Astrocyte of the spinal cord (primary cell): ENCODE measurements at places on chromosomes 5 and 9.

DNA sequence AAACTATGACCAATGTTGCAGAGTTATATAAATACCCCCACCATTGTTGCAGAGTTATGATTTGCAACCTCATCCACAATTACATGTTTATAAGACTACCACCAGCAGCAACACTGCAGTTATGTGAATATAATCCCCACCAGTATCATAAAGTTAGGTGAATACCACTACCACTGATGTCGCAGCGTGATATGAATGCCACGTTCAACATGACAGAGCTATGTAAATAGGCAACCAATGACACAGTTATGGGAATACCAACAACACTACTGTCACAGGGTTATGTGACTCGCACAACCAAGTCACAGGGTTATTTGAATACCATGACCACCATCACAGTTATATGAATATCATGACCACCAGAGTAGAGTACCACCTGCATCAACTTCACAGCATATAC is 63.9 kb downstream of the SHC3 start:
- DNase-seq = no peak

DNA sequence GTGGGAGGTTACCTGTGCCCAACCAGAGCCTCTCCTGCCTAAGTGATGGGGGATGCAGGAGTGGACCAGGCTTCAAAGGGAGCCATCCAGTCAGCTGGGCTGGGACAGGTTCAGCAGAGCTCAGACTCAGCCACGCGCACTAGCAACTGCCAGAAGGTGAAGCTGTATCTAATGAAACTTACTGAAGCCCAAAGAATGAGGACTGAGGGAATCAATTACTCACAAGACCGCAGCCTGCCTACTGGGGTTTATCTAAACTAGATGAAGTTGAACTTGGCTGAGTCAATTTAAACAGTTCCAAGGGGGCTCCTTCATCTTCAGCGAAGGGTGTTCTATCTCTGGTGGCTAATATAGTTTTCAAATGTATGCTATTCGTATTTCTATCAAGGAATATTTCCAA is 11.4 kb downstream of the HAND1 start:
- no peak for DNase-seq

DNA sequence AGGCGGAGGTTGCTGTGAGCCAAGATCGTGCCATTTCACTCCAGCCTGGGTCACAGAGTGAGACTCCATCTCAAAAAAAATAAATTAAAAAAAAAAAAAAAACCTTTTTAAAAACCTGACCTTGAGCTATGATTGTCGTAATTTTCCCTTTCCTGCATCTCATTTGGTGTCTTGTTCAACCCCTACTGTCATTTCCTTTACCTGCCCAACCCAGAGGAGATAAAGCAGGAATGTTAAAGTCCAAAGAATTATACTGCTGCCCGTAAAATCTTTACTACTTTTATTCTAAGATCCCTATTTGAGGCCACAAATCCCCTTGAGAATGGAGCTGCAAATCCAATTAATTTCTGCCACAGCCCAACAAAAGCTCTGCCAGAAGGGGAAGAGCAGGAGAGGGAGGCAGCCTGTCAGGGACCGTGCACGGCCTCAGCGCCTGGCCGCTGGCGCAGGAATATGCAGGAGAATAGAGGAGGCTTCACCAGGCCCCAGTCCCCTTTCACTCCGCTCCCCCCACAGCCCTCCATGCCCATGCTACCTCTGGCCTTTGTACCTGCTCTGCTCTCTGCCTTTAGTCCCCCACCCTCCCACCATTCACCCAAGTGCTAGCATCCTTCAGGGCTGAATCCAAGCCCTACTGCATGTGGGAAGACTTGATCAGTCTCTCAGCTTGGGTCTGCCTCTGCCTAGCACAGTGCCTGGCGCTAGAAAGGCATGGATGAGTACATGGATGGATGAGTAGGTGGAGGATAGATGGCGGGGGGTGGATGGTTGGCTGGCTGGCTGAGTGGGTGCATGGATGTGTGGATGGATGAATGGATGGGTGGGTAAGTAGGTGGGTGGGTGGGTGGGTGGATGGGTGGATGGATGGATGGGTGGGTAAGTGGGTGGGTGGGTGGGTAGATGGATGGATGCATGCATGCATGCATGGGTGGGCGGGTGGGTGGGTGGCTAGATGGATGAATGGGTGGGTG is 99.8 kb upstream of the SARDH start:
- no peak for DNase-seq

GRCh38 chr5:79521156-79521555 is 7.2 kb upstream of the HOMER1 start:
- DNase-seq = no peak

DNA sequence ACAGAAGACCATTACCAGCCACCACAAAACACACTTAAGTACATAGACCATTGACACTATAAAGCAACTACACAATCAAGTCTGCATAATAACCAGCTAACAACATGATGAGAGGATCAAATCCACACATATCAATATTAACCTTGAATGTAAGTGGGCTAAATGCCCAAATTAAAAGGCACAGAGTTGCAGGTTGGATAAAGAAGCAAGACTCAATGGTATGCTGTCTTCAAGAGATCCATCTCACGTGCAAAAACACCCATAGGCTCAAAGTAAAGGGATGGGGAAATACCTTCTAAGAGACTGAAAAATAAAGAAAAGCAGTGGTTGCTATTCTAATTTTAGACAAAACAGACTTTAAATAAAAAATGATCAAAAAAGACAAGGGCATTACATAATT is 113.6 kb upstream of the CD180 start:
- DNase-seq = no peak

- DNase-seq = no peak
Observed at GRCh38 chr5:170410401-170410800, 21.2 kb upstream of the KCNMB1 start.

GRCh38 chr5:154174091-154174490 is 16.4 kb upstream of the GALNT10 start:
- DNase-seq = no peak

DNA sequence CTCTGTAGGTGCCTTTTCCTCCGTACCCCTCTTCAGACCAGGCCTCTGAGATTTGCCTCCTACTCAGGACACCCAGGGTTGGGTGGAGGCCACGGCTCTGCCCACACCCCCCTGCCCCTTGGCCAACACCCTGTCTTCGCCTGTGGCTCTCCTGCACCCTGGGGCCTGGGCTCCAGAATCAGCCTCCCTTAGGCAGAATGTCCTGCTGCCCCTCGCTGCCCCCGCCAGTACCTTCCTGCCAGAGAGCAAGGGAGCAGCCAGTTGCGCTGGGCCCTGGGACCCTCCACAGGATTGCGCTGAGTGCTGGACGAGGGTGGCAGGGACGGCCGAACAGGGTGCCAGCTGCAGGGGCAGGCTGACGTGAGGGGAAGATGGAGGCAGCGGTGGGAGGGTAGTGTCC is 53.5 kb downstream of the COL5A1 start:
- DNase-seq = no peak

GRCh38 chr5:53543401-53543800 is 17.0 kb upstream of the NDUFS4 start:
- DNase-seq = peak; percentile 35

- peak; percentile 84 for DNase-seq
Observed at GRCh38 chr5:77066823-77067442, 20.2 kb downstream of the ZBED3 start.

DNA sequence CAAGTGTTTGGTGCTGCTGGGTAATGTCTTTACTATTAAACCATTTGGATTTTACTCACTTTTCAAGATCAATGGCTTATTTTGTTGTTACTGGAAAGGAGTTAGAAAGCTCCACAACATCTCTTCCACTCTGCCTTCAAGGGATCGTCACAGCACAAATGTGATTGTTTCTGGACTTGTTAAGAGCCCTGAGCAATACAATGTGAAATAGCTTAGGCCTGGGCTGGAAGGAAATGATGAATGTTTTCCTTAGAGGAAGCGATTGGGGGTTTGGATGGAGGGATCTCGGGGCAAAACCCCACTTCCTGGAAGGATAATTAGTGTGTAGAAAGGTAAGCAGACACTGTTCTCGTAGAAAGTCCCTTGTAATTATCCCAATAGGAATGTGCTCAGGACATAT is 59.3 kb upstream of the MYO10 start:
- DNase-seq = peak; percentile 24

- no peak for DNase-seq
Observed at GRCh38 chr5:107215611-107216010, 455.1 kb downstream of the EFNA5 start.

DNA sequence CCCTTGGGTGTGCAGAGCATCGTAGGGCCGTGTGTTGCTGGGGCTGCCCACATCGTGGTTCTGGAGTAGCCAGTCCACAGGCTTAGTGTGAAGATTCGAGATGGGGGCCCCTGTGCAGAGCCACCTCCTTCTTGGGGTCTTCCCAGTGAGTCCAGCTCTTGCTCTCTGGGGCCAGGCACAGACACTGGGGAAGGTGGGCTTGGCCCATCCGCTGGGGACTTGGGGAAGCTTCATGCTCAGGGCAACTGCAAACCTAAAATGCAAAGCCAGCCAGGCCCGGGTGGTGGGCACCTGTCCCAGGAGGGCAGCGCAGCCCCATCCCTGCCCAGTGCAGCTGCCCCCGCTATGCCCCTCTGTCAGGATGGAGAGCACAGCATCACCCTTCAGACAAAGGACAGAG is 46.4 kb upstream of the LRRC14B start:
- DNase-seq = no peak

GRCh38 chr5:97840643-97841042 is 657.6 kb upstream of the RIOK2 start:
- peak; percentile 62 for DNase-seq

- peak; percentile 29 for DNase-seq
Observed at GRCh38 chr5:10250806-10251276, 761 bp downstream of the CCT5 start.

DNA sequence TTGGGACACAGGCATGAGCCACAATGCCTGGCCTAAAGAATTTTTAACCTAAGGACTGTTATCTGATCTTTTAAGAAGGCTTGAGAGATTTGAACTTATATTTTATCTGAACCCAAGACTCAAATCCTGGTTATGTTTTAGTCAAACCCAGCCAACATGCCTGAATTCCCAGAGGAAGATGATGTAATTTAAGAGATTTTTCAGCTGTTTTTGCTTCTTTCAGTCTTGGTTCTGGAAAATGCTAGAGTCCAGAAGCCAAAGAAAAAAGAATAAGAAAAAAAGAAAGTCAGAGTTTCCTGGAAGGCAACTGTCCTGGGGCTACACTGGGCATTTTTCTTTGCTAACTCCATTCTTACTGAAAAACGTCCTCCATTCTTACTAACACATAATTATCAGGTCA is 85.8 kb downstream of the SNX18 start:
- DNase-seq = no peak

GRCh38 chr5:11611011-11611410 is 293.2 kb downstream of the CTNND2 start:
- no peak for DNase-seq

DNA sequence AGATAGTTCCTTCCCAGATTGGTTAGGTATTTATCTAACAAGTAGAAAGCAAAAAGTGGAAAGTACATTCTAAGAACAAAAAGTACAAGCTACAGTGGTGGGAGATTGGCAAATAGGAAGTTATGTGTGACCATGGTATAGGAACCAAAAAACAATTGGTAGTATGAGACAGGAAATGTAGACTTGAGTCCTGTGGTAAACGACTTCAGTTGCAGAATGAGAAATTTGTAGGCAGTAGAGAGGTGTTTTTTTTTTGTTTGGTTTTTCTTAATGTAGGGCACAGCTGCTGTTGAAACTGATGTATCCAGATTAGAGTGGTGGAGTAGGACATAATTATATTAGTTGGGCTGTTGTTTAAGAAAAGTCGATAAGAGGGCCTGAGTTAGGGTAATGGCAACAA is 72.0 kb downstream of the CCNH start:
- DNase-seq = no peak

GRCh38 chr5:73436535-73437100 is 12.0 kb downstream of the FOXD1 start:
- peak; percentile 49 for DNase-seq

DNA sequence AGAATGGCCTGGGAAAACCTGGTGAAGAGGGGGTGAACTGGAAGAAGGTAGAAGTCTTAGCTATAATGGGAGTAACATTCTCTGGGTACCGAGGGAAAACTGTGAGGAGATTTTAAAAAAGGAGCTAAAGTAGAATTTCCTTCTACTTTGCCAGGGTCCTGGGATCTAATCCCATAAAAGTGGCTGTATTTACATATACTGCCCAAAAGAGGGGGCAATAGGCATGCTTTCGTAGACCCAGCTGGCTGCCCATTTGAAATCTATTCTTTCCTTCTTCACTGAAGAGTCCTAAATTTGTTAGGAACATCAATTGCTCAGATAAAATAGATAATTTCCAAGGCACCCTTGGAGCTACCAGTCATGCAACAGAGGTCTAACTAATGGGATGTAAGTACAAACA is 159.2 kb downstream of the CDC42SE2 start:
- peak; percentile 50 for DNase-seq

DNA sequence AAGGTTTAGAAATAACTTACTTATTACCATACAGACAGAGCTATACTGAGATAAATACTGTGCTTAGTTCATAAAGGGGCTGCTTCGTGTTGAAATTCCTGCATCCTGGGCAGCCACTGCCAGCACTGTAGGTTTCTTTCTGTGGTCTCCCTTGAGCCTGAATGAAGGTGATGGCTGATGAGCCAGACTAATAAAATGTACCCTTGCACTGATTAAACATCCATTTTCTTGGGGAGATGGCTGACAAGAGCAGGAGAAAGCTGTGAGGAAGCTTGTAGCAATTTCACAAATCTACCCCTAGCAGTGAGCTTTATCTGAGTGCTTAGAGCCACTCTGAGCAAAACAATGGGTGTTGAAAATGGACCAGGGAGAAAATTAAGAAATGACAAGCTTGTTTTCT is 23.3 kb upstream of the ZSWIM6 start:
- no peak for DNase-seq

DNA sequence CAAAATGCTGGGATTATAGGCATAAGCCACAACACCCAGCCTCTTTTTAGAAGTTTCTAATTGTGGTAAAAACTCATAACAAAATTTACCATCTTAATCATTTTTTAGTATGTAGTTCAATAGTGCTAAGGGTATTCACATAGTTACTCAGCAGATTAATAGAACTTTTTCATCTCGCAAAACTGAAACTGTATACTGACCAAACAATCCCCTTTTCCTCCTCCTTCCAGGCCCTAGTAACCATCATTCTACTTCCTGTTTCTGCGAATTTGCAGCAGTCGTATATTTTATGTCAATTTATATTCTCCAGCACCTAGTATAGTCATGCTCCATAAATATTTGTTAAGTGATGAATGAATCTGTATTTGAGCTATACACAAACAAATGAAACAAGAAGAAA is 86.3 kb upstream of the ERBIN start:
- no peak for DNase-seq

DNA sequence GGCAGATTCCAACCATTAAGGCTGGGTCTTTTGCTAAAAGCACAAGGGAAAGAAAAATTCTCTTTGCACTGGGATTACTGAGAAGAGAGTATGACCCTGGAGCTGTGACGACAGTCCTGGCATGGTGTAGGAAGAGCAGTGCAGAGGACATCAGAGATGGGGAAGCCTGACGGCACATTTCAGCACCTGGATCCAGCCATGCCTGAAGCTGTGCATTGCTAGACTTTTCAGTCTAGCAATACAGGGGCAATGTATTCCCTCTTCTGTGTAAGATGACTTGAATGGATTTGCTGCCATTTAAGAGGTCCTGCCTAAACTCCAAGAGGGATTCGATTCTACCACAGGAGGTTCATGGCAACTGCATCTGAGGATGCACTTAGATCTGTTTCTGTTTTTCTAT is 12.3 kb upstream of the MRNIP start:
- no peak for DNase-seq

- DNase-seq = peak; percentile 52
Observed at GRCh38 chr5:116543501-116543900, 31.1 kb downstream of the SEMA6A start.
